Glomerular endothelial cell (primary cell): ENCODE measurements at places on chromosomes 13 and 19.

- no peak for DNase-seq
Measured at GRCh38 chr19:8416796-8417195, 3.7 kb downstream of the MARCHF2 start.

DNA sequence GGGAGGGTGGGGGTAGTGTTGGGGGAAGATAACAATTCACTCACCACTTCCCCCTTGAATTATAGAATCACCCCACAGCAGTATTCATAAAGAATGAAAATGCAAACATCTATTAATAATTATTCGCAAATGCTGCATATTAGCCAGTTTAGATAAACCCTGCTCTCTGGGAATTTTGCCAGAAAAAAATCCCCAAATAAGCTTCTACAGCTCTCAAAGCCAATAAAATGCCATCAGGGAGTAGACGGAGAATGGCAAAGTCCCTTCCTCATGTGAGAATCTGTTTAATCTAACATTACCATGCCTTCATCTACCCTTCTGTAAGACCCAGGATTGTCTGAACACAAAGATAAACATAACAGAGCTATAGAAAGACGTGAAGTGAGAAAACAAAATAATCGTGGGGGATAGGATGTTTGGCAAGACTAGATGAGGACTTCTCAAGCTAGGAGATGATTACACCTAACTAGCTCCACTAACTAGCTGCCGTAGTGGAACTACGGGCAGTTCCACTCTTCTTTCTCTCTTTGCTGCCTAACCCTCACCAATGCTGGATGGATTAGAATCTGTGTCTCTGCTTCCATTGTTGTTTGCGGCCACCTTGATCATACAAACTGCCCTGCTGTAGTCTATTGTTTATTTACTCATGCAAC is 32.4 kb upstream of the CACNA1A start:
- DNase-seq: no peak

DNA sequence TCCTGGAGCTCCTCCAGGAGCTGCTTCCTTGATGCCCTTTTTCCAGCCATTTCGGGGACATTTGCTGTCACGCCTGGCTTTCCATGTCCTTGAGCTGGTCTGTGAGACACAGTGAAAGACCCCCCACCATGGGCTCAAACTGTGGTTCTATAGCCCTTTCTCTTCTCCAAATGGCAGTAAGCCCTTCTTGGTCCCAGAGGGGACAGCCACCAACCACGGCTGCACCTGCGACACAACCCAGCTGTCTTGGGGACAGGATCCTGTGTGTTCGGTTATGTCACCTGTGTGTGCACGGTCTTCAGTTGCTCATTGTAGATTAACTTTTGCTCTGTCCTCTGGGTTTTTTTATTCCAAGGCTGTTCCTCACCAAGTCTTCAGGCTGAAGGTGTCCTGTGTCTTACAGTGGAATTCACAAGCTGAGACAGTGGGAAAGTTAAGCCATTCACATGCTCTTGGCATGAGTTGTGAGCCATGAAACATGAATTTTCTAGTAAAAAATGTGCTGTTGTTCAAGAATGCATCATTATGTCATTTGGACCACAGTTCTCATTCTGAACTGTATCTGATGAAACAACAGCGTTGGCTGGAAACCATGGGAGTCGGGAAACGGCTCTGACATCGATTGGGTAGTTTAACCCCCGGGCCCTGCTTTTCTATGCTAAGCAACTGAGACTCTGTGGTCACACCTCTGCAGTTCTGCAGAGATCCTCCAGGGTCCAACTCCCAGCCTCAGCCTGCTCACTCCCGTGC is 129.5 kb upstream of the MCF2L start:
- DNase-seq: no peak

GRCh38 chr13:59452189-59452890 is 711.4 kb downstream of the DIAPH3 start:
- DNase-seq: no peak

GRCh38 chr13:107461751-107462150 is 753.6 kb downstream of the LIG4 start:
- no peak for DNase-seq

GRCh38 chr13:99191336-99191899 is 9.2 kb upstream of the UBAC2 start:
- no peak for DNase-seq
